ENCODE measurements at places on chromosomes 3 and 15. TPM values are rescaled to one million over a fixed set of nuclear protein-coding genes. Genes with fewer than 3 reads are reported as not detected.

WDR72 gene
- not detected for total RNA-seq

CSPG4 gene
- 0.07 TPM for total RNA-seq

SEMA5B gene
- total RNA-seq, result not detected

RHCG gene
- not detected for total RNA-seq

ARL14 gene
- not detected for total RNA-seq

ROPN1B gene
- total RNA-seq, result not detected

SMCO1 gene
- total RNA-seq, result not detected

CDCP1 gene
- 7.0 TPM for total RNA-seq

CNTN4 gene
- total RNA-seq, result not detected

TFRC gene
- total RNA-seq, result 782 TPM

ZNF502 gene
- 1.1 TPM for total RNA-seq

ASB14 gene
- total RNA-seq, result not detected

ADCY5 gene
- not detected for total RNA-seq

FAM3D gene
- not detected for total RNA-seq

PPP1R14D gene
- total RNA-seq, result not detected

ECE2 gene
- total RNA-seq, result not detected

FMN1 gene
- not detected for total RNA-seq

RPP25 gene
- total RNA-seq, result 7.5 TPM

RBM15B gene
- 36.1 TPM for total RNA-seq

SKOR1 gene
- total RNA-seq, result 0.23 TPM

SLCO3A1 gene
- 20.8 TPM for total RNA-seq

XRN1 gene
- 64.4 TPM for total RNA-seq

APBA2 gene
- 2.6 TPM for total RNA-seq

EPHB3 gene
- not detected for total RNA-seq

PODXL2 gene
- 2.2 TPM for total RNA-seq

ATP10A gene
- 70.1 TPM for total RNA-seq

All from activated CD8-positive, alpha-beta memory T cell treated with anti-CD3 and anti-CD28 coated beads, Interleukin-2, amount 10 ng/mL, durations not matched to agents 7 days and 5 days (primary cell).